Skeletal muscle cell (primary cell): ENCODE measurements at places on chromosomes 12 and 14.

- no peak for DNase-seq
Measured at GRCh38 chr14:54322701-54323337, 74.0 kb upstream of the CDKN3 start.

- DNase-seq: no peak
Measured at GRCh38 chr14:28284546-28285300, 481.9 kb upstream of the FOXG1 start.

DNA sequence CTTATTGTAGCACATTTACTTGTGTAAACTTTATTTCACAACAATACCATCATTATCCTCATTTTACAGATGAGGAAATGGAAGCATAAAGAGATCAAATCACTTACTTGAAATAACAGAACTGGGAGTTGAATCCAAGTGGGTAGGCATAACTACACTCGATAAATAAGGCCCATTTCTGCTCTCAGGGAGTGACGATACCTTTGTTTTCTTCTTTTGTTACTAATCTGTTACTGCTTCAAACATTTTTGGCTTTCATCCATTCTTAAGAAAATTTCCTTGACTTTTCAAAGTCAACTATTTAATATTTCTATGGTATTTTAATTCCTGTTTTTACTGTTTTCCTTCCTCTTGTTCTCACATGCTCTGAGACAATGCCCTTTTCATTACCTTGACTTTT lies 201.6 kb downstream of the ATP23 start:
- no peak for DNase-seq

DNA sequence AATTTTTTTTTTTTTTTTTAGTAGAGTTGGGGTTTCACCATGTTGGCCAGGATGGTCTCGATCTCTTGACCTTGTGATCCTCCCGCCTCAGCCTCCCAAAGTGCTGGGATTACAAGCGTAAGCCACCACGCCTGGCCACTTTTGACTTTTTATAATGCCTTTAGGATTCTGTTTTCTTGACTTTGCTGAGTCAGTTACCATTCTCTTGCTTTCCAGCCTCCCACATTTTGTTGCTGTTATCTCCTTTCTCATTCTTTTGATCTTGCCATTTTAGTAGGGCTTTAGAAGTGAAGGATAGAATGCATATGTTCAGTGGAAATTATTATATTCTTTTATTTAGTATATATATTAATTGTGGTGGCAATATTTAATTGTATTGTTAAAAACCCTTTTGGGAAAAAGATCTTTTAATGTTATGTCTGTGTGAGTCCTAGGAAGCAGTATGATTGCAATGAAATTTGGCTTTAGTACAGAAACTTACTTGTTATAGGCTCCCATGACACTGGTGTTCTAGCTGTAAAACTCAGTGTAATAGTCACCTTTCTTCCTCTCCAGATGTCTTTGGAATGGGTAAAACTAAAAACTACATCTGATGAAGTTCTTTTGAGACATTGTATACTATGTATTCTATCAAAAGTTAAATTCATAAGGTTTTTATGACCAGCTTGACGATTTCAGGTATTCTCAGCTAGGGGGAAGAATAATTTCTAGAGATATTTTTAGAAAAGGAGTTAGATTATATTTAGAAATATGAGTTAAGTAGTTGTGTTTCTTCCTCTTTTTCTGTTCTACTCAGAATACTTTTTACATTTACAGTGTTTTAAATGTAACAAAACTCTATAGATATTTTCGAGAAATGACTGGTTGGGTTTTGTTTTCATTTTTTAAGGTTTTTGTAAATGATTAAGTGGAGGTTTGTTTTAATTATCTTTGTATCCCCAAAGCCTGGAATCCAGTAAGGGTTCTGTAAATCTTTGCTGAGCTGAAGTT lies 74.7 kb downstream of the APAF1 start:
- DNase-seq: no peak

DNA sequence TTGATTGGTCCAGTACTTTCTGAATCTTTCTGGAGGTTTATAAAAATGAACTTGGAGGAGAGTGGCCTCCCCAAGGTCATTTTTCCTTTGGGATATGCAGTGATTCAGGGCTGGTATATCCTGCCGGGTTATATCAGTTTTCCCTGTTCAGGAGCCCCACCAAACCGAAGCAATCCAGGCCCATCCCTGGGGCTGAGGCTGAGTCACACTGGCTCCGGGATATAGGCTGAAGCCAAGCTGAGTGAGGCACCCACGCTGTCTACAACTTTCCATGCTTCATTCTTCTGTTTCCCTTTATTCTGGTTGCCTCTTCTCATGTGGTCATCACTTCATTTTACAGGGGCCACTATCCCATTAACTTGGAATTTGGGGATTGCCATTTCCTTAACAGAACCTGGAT lies 3.4 kb downstream of the SSPN start:
- DNase-seq: peak; percentile 45

DNA sequence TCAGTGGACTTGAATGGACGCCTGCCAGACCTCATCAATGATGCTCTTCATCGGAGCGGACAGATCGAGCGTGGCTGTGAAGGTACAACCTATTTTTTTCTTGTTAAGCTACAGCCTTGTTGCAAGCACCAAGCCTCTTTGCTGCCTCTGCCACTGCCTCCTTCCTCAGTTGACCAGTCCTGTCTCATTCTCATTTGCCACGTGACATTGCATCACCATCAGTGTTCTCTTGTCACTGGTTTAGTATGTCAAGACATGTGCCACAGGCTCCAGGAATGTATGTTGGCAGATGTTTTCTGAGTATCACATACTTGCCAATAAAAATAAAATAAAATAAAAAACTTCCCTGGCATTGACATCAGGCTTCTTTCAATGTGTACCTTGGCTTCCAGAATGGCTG lies 798.1 kb downstream of the NRXN3 start:
- DNase-seq: no peak

DNA sequence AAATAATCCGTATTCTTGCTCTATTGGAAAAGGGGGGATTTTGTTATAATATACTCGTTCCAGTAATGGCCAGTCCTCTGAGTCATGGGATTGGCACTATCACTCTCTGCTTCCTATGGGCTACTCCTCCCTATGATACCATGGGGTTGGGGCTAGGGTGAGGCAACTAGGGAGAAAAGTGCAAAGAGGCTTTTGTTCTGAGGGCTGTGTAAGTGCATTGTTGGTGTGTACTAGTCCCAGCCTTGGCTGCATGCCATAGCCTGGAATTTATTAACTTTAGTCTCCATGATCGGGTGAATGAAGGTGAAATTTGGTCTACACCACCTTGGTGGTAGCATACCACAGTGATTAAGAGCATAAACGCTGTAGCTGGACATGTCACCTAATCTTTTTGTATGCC lies 247.6 kb downstream of the RPAP3 start:
- no peak for DNase-seq
